Fibroblast of lung (primary cell): ENCODE measurements at places on chromosomes 12 and 14. TPM values are rescaled to one million over a fixed set of nuclear protein-coding genes. Genes with fewer than 3 reads are reported as not detected.

CKAP4 gene
- 72.7 and 132 TPM in 2 replicates for total RNA-seq

PMEL gene
- total RNA-seq: 0.26 and 0.50 TPM in 2 replicates

DNM1L gene
- 51.4 and 59.6 TPM in 2 replicates for total RNA-seq

DNA sequence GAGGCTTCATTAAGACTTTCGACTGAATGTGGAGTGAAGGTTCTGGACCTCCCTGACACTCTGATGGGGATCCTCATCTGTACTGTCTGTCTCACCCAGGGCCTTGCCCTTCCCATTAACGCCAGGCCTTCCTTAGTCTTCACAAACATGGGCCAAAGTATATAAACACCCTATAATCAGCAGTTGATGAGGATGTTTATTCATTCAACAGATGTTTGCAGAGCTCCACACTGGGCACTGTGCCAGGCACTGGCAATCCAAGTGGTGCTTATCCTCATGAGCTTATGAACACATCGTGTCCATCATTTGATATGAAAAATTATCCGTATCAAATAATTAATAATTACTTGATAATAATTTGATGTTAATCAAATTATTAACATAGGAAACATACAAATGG is 454.4 kb downstream of the FUT8 start:
- no peak for DNase-seq

- peak; percentile 69 for DNase-seq
Observed at GRCh38 chr14:64983439-64984310, 3.0 kb upstream of the FNTB start.

DNA sequence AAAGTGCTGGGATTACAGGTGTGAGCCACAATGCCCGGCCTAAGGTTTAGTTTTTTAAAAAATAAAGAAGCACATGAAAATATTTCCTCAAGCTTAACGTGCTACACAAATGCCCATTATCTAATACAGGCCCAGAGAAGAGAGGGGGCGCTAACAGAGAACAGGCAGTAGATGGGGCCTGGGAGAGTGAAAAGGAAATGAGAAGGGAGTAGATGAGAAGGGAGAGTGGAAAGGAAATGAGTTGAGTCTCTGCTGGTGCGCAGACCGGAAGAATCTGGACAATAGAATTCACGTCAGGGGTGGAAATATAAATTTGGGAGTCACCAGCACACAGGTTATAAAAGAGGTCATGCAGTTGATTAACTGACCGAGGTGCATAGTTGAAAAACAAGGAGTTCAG is 10.7 kb downstream of the PXN start:
- DNase-seq: no peak

- DNase-seq: no peak
Observed at GRCh38 chr12:44294649-44295048, 458.8 kb downstream of the TMEM117 start.

GRCh38 chr12:103996595-103996994 is 30.9 kb downstream of the TDG start:
- no peak for DNase-seq

DNA sequence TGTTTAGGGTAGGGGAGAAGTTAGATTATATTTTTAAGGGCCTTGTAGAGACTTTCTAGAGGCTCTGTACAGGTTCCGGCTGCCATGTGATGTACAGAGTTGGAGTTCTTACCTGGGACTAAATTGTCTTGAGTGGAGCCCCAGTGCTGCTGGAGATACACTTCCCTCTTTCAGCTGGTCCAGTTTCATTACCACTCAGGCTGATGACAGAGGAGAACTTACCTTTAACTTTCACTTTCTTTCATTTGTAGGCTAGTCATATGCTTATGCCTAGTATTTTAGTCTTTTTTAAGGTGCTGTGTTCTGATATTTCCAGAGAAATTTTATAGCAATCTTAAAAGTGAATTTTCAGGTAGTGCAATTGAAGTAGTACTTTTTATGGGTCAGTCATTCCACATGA is 117.3 kb downstream of the ERC1 start:
- no peak for DNase-seq

DNA sequence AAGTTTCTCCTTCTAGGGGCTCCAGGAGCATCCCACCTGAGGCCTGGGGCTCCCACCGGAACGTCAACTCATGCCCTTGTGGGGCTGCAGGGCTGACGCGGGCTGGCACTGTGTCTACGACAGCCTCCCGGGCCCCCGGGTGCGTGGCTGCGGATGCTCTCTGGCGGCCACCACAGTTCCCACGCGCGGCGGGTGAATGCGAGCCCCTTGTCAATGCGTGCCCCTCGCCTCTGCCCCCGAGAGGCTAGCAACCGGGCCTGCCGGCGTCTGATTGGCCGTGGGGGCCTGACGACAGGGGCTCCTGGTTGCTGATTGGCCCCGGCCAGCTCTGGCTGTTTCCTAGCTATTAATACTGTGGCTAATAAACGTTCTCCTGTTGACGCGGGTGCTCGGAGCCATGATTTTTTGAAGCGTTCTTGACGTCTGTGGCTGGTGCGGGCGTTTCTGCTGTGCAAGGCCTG is 1.8 kb upstream of the MEG3 start:
- DNase-seq: peak; percentile 70

DNA sequence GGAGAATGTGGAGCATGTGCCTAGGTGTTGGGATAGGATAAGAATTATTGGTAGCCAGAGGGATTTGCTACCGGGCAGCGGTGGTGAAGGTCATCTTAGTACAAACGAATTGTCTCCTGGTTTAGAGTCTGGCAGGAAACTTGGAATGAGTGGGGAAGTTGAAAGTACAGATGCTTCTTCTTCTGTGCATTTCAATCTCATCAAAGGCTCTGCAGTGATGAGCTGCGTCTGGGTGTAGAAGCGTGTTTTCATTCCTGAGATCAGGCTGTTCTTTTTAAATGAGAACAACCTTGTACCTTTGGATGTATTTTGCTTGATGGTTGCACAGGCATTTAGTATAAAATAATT is 2.1 kb downstream of the WNK1 start:
- peak; percentile 15 for DNase-seq

- peak; percentile 54 for DNase-seq
Observed at GRCh38 chr12:46266382-46266791, 2.5 kb downstream of the SLC38A1 start.

DNA sequence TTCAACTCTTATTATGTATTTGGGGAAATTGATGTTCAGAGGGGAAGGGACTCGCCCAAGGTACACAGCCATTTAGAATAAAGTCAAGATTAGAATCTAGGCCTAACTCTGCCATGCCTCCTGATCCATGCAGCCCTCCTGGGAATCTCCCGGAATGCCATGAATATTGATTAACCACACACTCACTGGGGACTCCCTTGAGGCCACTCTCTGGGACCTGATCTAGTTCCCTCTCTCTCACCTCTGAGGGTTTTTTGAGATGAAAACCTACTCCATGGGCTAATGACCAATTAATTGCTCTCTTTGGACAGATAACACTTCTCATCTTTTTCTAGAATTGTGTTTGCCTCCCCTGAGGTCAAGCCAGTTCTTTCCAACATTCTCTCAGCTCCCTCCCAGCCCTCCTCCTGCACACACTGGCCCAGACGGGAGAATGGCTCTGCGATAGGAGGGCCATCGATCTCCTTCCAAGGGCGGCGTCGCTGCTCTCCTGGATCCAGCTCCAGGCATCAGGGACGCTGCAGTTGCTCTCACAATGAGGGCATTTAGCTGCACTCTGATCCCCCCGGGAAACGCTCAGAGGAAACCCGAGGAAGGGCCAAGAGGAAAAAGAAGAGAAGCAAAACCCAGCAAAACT is 22.6 kb downstream of the WSCD2 start:
- no peak for DNase-seq

DNA sequence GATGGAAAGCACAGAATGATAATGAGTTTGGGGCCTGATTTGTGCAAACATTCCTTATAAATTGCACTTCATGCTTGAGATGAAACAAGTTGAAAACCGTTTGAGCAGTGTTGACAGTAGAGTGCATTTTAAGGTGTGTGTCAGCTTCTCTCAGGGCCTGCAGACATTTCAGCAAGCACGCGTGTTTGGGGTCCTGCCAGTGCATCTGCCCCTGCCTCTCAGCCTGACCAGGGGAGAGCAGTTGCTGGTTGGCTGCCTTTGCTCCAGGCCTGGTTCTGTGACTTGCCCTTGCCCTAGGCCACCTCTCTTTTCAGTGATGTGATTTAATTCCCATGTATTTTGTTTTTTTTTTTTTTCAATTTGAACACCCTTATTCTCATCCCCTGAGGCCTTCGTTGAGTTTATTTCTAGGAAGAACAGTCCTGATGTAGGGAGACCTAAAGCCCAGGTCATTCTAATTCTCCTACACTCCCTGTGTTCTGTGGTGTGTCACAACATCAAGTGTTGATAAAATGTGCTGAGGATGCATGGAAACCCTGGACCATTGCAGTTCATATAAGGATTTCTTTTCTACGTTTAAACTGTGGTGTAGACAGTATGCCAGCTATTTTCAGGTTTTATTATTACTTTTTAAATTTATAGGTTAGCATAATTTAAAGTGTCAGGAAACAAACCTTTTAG is 40.1 kb upstream of the AMN start:
- DNase-seq: no peak

- no peak for DNase-seq
Observed at GRCh38 chr14:67757175-67757574, 55.5 kb downstream of the RDH12 start.

GRCh38 chr12:66555113-66555512 is 123.8 kb downstream of the GRIP1 start:
- DNase-seq: peak; percentile 6

DNA sequence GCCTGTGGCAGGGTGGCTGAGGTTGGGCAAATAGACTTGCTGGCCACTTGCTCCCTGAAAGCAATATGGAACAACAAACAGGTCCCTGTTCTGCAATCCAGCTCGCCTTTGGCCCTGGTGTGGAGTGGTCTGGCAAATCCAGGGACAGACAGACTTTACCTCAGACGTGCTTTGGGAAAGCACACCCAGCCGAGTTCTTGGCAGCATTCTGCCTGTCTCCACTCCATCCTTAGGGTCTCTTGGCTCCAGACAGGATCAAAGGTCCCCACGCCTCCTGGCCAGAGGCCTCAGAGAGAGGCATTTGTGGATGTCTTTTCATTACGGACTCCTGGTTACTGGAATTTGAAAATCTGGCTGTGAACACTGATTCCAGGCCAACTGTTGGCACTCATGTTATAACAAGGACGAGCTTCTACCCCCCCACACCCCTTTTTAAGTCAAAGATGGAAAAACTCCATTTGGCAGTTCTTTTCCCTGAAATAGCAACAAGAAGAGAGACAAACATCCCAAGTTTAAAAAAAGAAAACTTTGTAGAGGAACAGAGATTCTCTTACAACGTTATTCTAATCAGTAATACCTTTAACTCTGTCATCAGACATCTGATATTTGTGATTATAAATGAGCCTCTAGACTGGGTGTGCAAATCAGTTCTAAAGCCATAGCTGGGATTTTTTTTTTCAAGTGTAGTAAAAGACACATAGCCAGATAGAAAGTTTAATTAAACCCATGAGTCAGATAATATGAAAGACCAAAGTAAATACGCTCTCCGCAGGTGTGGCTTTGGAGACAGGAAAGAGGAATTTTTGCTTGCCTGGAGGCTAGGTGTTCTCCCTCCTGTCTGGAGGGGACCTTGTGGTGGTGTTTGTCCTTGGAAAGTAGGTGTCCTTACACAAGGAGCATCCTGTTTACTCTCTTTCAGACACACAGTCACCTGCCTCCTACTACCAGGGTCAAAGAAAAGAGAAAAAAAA is 60.7 kb downstream of the GALNT8 start:
- no peak for DNase-seq

DNA sequence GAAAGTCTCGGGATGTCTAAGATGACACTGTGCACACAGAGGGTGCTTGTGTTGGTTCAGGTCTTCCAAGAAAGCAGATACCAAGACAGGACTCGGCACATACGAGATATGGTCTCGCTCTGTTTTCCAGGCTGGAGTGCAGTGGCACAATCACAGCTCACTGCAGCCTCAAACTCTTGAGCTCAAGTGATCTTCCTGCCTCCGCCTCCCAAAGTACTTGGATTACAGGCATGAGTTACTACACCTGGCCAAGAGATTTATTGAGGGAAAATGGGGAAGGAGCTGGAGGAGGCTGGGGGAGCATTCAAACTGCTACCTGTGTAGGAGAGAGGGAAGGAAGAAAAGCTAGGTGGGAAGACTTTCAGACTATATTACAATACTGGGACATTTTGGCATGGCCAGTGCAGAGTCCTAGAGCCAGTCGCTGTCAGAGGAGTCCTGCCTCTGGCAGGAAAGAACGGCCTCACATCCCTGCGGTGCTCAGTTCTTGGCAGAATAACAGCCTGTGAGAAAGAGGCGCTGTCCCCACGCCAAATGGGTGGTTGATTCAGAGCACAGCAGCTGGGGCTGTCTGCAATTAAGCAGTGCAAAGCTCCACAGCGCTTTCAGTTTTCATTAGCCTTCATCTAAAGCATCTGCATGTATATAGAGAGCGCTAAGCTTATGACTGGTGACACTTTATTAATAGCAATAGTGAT is 18.3 kb downstream of the SLC17A8 start:
- peak; percentile 53 for DNase-seq

- DNase-seq: peak; percentile 21
Observed at GRCh38 chr12:126191031-126191891, 1126.0 kb downstream of the AACS start.

DNA sequence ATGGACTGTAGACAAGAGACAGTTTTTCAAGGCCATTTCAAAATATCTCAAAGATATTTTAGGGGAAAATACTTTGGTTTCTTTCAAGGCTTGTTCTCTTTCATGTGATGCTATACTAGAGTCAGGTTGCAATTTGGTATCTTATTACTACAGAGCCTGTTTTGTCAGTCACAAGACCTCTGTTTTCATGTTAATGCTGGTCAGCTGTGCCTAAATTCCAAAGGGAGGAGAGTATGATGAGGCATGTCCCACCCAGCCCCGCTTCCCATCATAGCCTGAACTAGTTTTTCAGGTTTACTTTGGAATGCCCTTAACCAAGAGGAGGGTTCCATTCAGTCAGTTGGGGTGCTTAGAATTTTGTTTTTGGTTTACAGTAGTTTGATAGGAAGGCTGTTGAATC is 52.6 kb downstream of the GPHB5 start:
- peak; percentile 36 for DNase-seq

- DNase-seq: peak; percentile 53
Observed at GRCh38 chr12:102169922-102170621, 27.6 kb downstream of the PMCH start.

DNA sequence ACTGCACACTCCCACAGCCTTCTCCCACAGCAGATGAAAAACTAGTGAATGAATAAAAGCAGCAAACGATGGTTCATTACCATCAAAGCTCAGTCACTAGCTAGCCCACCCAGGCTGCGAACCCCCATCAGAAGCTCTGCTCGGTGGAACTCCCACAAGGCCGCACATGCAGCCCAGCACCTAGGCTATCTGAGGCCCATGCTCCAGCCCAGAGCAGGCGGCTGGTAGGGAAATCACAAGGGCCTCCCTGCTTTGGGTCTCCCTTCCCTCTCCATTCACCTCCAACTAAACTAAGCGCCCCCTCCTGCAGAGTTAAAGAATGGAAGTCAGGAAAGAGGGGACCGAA is 69.0 kb downstream of the ITPK1 start:
- DNase-seq: no peak

DNA sequence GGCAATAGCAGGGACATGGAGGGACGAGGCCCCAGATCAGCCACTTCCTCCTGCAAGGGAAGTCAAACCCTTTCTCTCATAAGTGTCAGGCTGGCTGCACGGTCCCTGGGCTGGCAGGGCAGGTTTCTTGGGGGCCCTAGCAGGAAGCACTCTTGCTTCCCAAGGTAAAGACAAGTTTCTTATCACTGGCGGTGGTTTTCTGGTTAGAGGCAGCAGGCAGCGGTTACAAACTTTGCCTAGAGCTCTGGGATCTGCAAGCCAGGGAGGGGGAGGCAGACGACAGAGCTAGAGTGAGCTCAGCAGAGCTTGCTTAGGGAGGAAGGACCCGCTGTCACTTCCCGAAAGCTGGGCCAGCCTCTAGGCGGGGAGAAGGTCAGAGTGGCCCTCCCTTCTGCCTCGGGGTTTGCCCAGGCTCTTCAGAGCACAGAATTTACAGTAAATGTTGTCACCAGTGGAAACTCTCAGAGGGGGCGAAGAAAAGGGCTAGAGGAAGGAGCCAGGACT is 20.4 kb downstream of the BATF start:
- DNase-seq: peak; percentile 26
